NCI-H774 (cell line): ENCODE measurements at places on chromosomes 2 and 18.

DNA sequence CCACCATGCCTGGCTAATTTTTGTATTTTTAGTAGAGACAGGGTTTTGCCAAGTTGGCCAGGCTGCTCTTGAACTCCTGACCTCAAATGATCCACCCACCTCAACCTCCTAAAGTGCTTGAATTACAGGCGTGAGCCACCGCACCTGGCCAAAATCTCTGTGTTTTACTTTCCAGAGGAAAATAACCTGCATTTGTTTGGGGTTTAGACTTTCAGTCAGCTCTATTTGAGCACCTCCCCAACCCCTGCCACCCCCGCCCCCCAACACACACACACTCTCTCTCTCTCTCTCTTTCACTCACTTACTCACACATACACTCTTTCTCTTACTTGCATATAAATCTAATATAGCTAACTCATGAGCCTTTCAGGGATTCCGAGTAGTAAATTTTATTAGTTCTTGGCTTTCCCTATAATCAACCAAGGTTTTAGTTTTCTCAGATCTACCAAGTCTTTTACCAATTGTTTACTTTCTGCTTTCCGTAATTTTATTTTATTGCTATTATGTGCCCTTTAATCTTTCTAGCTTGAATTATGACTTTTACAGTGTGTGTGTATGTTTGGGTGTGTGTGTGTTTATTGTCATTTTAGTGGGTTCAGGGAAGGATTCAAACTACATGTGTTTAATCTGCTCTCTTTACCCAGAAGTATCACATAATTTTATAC is 24.5 kb downstream of the MFSD6 start:
- no peak for DNase-seq

DNA sequence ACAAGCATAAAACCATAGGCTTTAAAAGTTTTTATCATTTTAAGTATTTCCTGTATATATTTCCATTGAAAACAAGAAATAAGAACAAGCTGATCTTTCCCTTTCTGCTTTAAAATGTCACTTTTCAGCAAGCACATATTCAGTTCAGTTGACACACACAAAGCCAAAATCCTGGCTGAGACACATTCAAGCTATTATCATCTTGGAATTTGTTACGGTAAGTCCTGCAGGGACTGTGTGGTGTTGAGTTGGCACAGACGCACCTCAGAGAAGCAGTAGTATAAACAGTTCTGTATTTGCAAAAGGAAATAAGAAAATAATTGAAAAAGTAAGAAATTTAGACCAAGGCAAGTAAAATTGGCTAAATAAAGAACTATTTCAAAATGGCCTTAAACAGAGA is 10.4 kb upstream of the DAW1 start:
- DNase-seq: no peak

DNA sequence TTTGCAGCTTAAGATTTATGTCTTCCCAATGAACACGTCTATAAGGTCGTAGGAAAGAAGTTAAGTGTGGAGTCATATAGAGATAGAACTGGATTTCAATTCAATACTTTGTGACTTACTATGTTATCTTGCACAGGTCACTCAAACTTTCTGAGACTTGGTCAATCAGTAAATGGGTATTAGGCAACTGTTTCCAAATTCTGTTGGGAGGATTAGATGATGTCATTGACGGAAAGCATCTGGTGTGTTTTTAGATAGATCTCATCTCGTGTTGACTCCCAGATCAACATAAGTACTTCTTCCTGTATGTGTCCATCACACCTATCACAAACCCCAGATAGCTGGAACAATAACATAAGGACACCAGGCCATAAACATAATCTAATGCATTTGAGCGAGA is 771.1 kb upstream of the FANCL start:
- no peak for DNase-seq

DNA sequence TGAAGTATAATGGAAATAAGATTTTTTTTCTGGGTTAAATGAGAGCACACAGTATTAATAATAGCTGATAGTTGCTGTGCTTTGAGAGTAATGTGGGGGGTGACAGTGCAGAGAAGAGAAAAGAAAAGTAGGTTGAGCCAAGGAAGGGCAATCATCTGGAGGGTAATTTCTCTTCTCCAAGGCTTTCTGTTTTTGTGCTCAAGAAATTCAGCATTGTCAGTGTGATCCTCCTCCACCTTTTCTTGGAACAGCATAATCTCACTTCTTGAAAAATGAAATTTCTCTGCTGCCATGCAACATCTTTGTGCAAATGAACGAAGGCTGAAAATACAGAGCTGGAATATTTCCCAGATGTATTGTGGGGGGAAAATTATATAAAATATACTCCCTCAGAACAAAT is 673.1 kb downstream of the LRRTM4 start:
- DNase-seq: no peak

DNA sequence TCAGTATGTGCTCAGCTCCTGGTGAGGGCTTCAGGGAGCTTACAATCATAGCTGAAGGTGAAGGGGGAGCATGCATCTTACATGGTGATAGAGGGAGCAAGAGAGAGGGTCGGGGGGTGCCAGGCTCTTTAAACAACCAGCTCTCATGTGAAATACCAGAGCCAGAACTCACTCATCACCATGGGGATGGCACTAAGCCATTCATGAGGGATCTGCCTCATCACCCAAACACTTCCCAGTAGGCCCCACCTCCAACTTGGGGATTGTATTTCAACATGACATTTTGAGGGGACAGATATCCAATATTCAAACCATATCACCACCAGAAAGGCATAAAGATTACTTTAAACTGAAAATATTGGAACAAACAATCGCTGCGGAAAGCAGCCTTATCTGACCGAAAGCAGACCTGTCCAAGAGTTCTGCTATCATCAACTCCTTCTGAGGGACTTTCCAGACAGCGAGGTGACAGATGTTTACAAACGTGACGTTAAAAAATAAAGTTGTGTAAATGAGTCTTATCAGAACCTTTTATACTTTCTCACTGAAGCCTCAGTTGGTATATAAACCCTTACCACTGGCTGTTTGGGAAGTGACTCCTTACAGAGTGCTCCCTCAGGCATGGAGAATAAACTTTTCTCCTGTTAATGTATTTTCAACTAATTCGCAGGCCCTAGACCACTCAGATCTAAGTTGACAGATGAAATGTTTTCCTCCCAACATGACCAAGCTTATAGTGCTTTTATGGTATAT is 35.5 kb upstream of the PTH2R start:
- DNase-seq: no peak

DNA sequence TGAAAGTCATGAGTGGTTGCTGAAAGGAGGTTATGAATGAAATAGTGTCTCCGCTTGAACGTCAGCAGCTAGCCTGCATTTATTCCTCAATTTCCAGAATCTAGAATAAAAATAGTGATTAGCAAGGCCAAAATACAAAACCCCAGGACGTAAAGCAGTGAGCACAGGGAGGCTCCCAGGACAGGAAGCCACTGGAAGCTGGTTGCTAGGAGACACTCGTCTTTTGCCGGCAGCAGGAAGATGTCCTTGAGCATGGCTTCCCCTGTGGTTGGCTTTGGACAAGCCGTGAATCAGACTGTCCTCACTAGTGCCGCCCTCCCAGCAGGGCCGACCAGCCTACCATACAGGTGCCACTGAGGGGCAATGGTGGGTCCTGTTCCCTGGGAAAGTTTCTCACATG is 374.4 kb downstream of the MTX2 start:
- peak; percentile 63 for DNase-seq

- peak; percentile 49 for DNase-seq
Measured at GRCh38 chr2:114661971-114662939, 219.8 kb downstream of the DPP10 start.

- DNase-seq: peak; percentile 33
Measured at GRCh38 chr2:69559442-69560146, 83.9 kb downstream of the AAK1 start.

DNA sequence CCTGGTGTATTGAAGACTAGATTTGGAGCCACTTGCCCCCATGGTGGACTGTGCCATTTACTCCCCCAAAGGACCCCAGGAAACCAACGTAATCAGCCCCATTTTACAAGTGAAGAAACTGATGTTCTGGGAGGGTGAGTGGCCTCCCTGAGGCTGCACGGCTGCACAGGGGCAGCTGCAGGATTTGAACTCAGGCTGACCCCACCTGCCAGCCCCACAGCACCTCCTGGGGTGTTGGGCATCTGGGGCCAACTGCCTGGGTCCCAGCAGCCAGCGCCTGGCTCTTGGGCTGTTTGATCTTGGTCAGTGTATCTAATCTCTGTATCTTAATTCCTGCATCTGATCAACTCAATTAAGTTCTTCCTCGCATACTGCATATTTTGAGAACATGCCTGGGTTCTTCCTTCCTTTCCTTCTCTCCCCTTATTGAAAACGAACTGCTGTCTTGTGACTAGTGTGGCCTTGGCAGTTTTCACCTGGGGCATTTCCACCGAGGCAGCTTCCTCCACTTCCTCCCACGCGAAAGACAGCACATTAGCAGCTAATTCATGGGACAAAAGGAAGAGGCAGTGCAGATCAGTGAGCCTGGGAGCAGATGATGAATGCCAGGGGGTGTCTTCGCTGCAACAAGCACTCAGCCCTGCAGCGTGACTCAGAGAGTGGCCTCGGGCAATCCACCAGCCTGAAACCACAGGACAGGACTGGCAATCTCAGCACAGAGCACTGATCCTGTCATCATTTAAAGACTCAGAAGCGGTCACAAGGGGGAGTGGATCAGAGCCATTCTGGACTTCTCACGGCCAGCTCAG is 184.1 kb upstream of the RAB12 start:
- no peak for DNase-seq

- no peak for DNase-seq
Measured at GRCh38 chr2:201842131-201842860, 36.0 kb downstream of the CDK15 start.

DNA sequence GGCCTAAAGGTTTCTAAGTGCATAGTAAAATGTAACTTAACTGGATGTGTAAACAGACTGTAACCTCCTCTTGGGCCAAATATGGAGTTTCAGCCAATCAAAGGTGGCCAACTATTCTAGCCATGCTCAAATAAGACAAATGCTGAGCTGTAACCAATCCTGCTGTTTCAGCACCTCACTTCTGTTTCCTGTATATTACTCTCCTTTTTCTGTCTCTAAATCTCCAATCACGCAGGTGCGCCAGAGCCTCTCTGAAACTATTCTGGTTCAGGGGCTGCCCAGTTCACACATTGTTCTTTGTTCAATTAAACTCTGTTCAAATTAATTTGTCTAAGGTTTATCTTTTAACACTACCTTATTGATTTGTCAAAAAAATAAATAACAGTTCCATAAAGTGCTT is 532.7 kb upstream of the DCC start:
- no peak for DNase-seq

- no peak for DNase-seq
Measured at GRCh38 chr2:96264656-96265348, 995 bp downstream of the TMEM127 start.

GRCh38 chr2:2848621-2849333 is 517.7 kb upstream of the MYT1L start:
- DNase-seq: no peak
